Hepatocyte (in vitro differentiated cells): ENCODE measurements at places on chromosomes 5 and 9. TPM values are rescaled to one million over a fixed set of nuclear protein-coding genes. Genes with fewer than 3 reads are reported as not detected.

The CCDC69 gene
- total RNA-seq, result 22.4 and 28.7 TPM in 2 replicates

The ADGRD2 gene
- not detected in 2 replicates for total RNA-seq

The ALDH7A1 gene
- 48.8 and 50.0 TPM in 2 replicates for total RNA-seq

The SPEF2 gene
- total RNA-seq, result 5.1 and 5.7 TPM in 2 replicates
